ENCODE measurements at places on chromosomes 1 and 21.

GRCh38 chr1:183654706-183655105, 1.6 kb upstream of the APOBEC4 start:
- no peak for DNase-seq

GRCh38 chr1:243718893-243719292, 131.2 kb downstream of the AKT3 start:
- DNase-seq, result peak; percentile 18

- no peak for DNase-seq
Observed at GRCh38 chr1:230791986-230792564, 44.9 kb downstream of the CAPN9 start.

GRCh38 chr1:178498896-178499675, 2.3 kb upstream of the CLEC20A start:
- DNase-seq, result no peak

DNA sequence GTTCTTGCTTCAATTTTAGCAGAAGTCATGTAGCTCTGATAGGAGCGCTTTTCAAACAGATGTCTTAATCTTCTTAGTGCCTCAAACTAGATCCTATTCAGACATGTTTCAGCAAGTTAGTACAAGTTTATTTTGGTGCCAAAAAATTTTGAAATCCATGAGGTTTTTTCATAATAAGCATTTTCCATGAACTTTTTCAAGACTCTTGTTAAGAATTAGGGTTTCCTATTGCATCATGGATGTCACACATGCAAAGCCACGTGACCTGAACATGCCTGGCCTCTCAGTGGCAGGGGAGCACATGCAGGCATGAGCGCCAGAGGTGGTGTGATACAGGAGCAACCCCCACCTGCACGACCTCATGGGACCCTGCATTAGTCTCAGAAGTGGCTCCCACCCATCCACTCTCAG, 67.6 kb downstream of the POFUT2 start:
- DNase-seq, result no peak
